T-cell (primary cell): ENCODE measurements at places on chromosomes 3 and 15. TPM values are rescaled to one million over a fixed set of nuclear protein-coding genes. Genes with fewer than 3 reads are reported as not detected.

Gene ZKSCAN7
- 2.7 TPM for total RNA-seq

GRCh38 chr15:58285921-58286278 lies 145.9 kb upstream of the LIPC start:
- H3K36me3 ChIP-seq, result no peaks in the 10 kb centered on the region
- H3K4me1 ChIP-seq, result no peaks in the 10 kb centered on the region
- H3K4me3 ChIP-seq, result no peak overlapping the region
- H3K27ac ChIP-seq, result no peak overlapping the region
- no peak for DNase-seq

DNA sequence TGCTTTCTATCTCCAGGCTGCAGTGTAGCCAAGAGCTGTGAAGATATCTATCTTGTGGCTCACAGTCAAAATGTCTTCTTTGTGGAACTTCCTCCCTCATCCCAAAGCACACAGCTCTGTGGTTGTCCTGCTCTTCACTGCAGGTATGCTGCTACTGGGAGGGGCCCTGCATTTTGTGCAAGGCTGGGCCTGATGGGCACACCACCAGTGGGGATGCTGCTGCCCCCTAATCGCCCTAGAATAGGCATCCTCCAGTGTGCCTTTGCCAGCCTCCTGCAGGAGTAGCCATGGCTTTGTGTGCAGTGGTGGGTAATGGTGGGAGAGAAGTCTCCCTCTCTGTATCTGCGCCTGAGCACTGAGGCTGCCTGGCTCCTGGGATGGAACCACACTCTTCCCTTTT lies 297.3 kb downstream of the DOCK3 start:
- no peaks in the 10 kb centered on the region for H3K27me3 ChIP-seq
- H3K4me1 ChIP-seq, result peaks cover 13% of the 10 kb centered on the region
- no peaks in the 10 kb centered on the region for H3K36me3 ChIP-seq
- H3K4me3 ChIP-seq, result no peak overlapping the region

DNA sequence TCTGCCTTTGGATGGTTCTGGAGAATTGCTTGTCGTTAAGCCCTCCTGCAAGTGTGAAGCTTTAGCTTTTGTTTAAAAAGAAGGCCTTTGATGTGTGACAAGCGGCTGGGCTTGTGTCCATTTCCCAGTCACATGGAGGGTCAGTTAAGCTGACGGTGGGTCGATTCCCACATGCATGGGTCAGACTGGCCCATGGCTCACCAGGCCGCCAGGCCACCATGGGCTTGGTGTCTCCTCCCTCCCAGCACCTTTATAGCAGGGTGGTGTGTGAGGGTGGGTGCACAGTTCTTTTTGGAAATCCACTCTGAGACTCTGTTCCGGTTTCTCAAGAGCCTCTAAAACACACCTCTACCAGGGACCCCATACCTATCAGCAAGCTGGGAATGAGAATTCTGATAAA lies 67.2 kb downstream of the SCN5A start:
- no peak for DNase-seq
- no peaks in the 10 kb centered on the region for H3K4me1 ChIP-seq
- no peaks in the 10 kb centered on the region for H3K36me3 ChIP-seq
- H3K4me3 ChIP-seq, result no peak overlapping the region
- no peak overlapping the region for H3K27ac ChIP-seq

Gene PP2D1
- total RNA-seq, result not detected

Gene ITPKA
- total RNA-seq, result not detected

Gene C3orf49
- not detected for total RNA-seq

DNA sequence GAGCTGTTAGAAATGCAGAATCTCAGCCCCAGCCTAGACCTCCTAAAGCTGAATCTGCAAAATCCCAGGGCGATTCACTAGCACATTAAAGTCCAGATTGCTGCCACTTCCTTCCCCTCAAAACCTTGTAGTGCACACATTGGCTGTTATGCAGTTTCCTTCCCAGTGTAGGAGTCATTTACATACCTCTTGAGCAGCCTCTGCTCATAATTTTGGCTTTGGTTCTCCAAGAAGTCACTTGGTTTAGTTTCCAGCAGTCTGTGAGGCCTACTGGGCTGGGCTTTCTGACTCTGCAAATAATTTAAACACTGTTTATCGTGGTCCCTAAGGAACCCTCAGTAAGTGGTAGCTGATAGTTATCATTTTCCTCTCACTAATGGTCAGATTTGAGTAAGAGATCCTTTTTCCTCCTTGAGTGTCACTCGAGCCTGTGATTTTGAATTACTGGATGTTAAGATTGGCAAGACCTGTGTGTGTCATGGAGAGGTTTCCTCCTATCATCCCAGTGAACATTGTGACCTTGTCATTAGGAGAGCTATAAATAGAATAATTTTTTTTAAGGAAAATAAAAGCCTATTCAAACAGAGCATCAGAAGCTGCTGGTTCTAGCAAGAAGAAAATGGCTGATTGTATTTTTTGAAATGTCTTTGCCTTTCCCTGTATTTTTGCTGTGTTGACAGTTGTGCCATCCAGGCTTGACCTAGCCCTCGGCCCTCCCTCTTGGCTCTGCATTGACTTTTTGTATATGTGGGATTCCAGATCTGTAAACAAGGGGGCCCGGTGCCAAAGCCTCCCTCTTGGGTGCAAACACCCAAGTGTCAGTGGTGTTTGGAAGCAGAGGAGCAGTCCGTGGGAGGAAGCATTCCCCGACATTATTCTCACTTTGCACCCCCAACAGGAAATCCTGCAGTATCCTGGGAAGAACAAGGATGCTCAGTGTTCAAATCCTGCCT lies 134.8 kb upstream of the ANKRD28 start:
- H3K27ac ChIP-seq, result no peak overlapping the region
- DNase-seq, result no peak
- no peaks in the 10 kb centered on the region for H3K36me3 ChIP-seq

DNA sequence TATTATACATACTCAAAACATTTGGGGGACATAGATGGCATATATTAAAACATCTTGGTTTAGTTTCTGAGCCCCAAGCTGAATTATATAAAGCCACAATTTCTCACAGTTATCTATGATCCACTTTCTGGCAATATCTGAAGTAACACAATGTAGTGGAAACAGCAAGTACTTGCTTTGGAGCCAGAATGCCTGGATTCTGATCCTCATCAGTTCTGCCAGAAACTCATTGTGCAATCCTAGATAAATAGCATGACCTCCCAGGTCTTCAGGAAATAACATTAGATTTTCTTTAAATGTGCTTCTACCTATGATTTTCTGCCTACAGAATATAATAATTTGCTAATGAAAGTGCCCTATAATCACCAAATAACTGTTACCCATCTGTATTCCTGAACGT lies 544.9 kb downstream of the NAALADL2 start:
- H3K4me1 ChIP-seq, result no peaks in the 10 kb centered on the region
- no peak overlapping the region for H3K27ac ChIP-seq
- H3K27me3 ChIP-seq, result no peaks in the 10 kb centered on the region
- H3K36me3 ChIP-seq, result no peaks in the 10 kb centered on the region

- no peaks in the 10 kb centered on the region for H3K4me1 ChIP-seq
- H3K27me3 ChIP-seq, result peaks cover 25% of the 10 kb centered on the region
- no peak overlapping the region for H3K4me3 ChIP-seq
- H3K36me3 ChIP-seq, result no peaks in the 10 kb centered on the region
- no peak overlapping the region for H3K27ac ChIP-seq
- DNase-seq, result no peak
These were observed 113.9 kb downstream of the TLE3 start for GRCh38 chr15:69983696-69984265.

Gene TLR9
- total RNA-seq, result not detected

DNA sequence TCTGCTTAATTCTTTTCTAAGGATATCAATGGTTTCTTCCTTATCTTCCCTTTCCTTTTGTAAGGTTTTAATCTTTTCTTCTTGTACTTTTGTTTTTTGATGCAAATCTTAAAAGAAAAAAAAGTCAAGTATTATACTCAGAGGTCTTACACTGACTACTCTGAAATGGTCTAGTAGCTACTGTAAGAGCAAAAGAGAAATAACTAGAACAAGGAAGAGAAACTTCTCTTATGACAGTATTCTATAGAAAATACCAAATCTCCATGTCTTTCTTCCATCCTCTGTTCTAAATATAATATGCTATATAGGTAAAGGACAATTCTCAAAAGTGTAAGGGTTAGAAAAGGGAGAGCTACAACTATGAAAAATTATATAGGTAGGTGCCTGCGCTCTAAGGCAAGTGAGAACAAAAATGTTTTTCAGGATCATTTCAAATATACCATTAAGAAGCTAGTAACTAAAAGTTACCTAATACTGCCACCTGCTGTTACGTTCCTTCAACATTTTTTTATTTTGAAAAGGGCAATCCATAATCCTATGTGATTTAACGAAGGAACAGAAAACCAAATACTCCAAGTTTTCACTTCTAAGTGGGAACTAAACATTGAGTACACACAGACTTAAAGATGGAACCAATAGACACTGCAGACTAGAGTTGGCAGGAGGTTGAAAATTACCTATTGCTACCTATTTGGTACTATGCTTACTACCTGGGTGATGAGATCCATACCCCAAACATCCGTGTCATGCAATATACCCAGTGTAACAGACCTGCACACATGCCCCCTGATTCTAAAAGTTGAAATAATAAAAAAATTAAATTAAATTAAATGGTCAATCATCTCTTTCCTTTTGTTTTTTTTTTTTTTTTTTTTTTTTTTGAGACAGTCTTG lies 36.7 kb downstream of the CIP2A start:
- H3K4me1 ChIP-seq, result no peaks in the 10 kb centered on the region
- no peak for DNase-seq
- H3K27me3 ChIP-seq, result no peaks in the 10 kb centered on the region
- H3K36me3 ChIP-seq, result no peaks in the 10 kb centered on the region
- no peak overlapping the region for H3K27ac ChIP-seq

Gene SAMMSON
- not detected for total RNA-seq

DNA sequence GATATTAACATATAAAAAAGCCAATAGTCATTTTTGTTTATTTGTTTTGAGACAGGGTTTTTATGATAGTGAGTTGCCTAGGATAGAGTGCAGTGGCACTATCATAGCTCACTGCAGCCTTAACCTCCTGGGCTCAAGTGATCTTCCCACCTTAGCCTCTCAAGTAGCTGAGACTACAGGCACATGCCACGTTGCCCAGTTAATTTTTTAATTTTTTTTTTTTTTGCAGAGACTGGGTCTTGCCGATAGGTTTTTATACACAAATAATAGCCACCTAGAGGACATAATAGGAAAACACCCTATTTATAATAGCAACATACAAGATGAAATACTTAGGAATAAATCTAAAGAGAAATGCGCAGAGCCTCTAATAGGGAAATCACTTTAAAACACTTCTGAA lies 13.3 kb downstream of the EIF3J start:
- no peak for DNase-seq
- peaks cover 14% of the 10 kb centered on the region for H3K4me1 ChIP-seq
- H3K27ac ChIP-seq, result no peak overlapping the region
- H3K4me3 ChIP-seq, result no peak overlapping the region
- no peaks in the 10 kb centered on the region for H3K27me3 ChIP-seq

Gene SH3GL3
- not detected for total RNA-seq

Gene SLC2A2
- total RNA-seq, result 0.16 TPM

GRCh38 chr15:69081310-69082004 lies 67.0 kb downstream of the NOX5 start:
- no peaks in the 10 kb centered on the region for H3K36me3 ChIP-seq
- H3K4me1 ChIP-seq, result no peaks in the 10 kb centered on the region
- no peaks in the 10 kb centered on the region for H3K27me3 ChIP-seq
- no peak overlapping the region for H3K27ac ChIP-seq

Gene A4GNT
- not detected for total RNA-seq

GRCh38 chr15:56929399-56929798 lies 11.0 kb downstream of the TCF12 start:
- no peak overlapping the region for H3K27ac ChIP-seq
- no peak overlapping the region for H3K4me3 ChIP-seq
- no peak for DNase-seq
- no peaks in the 10 kb centered on the region for H3K27me3 ChIP-seq
- H3K36me3 ChIP-seq, result no peaks in the 10 kb centered on the region

DNA sequence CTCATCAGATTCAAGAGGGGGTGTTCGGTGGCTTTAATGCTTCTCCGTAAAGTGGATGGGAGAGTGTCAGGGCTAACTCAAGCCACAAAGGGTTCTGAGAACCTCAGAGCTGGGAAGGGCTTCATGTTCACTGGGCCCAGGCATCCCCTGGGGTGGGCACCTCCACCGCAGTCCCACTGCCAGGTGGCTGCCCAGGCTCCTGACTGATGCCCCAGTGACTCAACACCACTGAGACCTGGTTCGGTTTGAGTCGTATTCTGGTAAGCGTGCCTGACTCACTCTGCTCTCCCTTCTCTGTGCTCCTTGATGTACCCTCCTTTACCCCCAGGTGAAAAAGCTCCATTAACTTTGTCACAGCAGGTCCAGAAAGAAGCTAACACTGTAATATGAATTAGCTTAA lies 304.6 kb downstream of the RPLP1 start:
- H3K4me1 ChIP-seq, result peaks cover 79% of the 10 kb centered on the region
- no peak overlapping the region for H3K27ac ChIP-seq
- no peak overlapping the region for H3K4me3 ChIP-seq
- H3K36me3 ChIP-seq, result no peaks in the 10 kb centered on the region
- DNase-seq, result no peak

Gene CCR3
- not detected for total RNA-seq

GRCh38 chr3:162704799-162705385 lies 1208.3 kb downstream of the OTOL1 start:
- no peaks in the 10 kb centered on the region for H3K36me3 ChIP-seq
- no peak for DNase-seq
- no peak overlapping the region for H3K27ac ChIP-seq
- H3K27me3 ChIP-seq, result no peaks in the 10 kb centered on the region
- H3K4me1 ChIP-seq, result no peaks in the 10 kb centered on the region

GRCh38 chr15:57231559-57231958 lies 144.7 kb upstream of the CGNL1 start:
- no peak for DNase-seq
- no peak overlapping the region for H3K4me3 ChIP-seq
- H3K27me3 ChIP-seq, result no peaks in the 10 kb centered on the region
- no peak overlapping the region for H3K27ac ChIP-seq
- no peaks in the 10 kb centered on the region for H3K36me3 ChIP-seq

DNA sequence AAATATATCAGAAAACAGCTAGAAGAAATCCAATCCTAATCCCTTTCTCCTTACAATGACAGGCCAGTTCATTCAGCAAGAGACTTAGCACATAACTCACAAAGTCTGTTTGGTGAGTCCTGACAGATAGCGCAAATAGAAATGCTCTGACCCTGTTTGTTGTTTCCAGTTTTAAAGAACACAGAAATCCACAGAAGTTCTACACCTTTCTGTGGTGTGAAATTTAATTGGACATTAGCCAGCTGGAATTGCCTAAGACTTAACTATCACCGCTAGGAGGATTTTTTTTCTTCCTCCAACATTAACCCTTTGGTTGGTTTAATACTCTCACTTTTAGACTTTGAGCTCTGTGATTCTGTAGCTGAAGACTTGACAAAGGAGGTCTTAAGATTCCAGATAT lies 30.8 kb downstream of the HDC start:
- H3K4me3 ChIP-seq, result no peak overlapping the region
- no peak for DNase-seq
- H3K27me3 ChIP-seq, result no peaks in the 10 kb centered on the region
- no peaks in the 10 kb centered on the region for H3K36me3 ChIP-seq

Gene GPR87
- not detected for total RNA-seq

GRCh38 chr3:171443211-171443957 lies 16.8 kb downstream of the TNIK start:
- DNase-seq, result no peak
- no peaks in the 10 kb centered on the region for H3K27me3 ChIP-seq
- peaks cover 27% of the 10 kb centered on the region for H3K4me1 ChIP-seq
- no peak overlapping the region for H3K4me3 ChIP-seq
- no peak overlapping the region for H3K27ac ChIP-seq
- peaks cover 4% of the 10 kb centered on the region for H3K36me3 ChIP-seq

Gene SPTBN5
- 2.3 TPM for total RNA-seq

- no peak for DNase-seq
- H3K27ac ChIP-seq, result no peak overlapping the region
- H3K4me3 ChIP-seq, result no peak overlapping the region
- H3K36me3 ChIP-seq, result no peaks in the 10 kb centered on the region
- no peaks in the 10 kb centered on the region for H3K27me3 ChIP-seq
- no peaks in the 10 kb centered on the region for H3K4me1 ChIP-seq
These were observed 86.0 kb upstream of the GALNT15 start for GRCh38 chr3:16088496-16088895.
